ENCODE measurements at places on chromosomes 7 and 10.

- DNase-seq, result peak; percentile 6
These were observed 41.4 kb upstream of the GHITM start for GRCh38 chr10:84097787-84098353.

- DNase-seq, result no peak
These were observed 50.5 kb downstream of the CPVL start for GRCh38 chr7:29095631-29096445.

- peak; percentile 26 for DNase-seq
These were observed 197.1 kb downstream of the DOCK4 start for GRCh38 chr7:112009081-112009480.

DNA sequence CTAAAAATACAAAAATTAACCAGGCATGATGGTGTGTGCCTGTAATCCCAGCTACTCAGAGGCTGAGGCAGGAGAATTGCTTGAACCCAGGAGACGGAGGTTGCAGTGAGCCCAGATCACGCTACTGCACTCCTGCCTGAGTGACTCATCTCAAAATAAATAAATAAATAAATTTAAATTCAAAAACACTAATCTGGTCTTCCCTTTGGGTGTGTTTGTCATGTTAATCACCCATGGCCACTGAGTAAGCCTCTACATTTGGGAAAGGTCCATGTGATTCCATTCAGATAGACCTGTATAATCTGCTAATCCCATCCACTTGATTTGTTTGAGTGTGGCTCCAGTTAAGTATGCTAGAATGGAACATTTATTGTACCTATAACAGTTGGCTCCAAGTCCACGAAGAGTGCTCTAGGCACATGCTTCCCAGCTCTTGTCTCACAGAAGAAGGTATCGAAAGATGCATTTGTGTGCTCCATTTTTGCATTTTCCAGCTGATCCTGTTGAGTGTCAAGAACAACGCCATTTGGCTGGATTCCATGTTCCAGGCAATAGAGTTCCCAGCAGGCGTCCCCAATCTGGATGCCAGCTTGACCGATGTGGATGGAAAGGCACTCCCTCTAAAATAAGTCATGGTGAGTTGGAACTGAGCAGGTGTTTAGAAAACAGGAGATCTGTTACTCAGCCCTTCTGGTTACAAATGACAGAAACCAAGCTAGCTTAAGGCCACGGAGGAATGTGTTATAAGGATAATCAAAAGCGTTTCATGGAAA lies 4.0 kb downstream of the TUBAL3 start:
- no peak for DNase-seq

DNA sequence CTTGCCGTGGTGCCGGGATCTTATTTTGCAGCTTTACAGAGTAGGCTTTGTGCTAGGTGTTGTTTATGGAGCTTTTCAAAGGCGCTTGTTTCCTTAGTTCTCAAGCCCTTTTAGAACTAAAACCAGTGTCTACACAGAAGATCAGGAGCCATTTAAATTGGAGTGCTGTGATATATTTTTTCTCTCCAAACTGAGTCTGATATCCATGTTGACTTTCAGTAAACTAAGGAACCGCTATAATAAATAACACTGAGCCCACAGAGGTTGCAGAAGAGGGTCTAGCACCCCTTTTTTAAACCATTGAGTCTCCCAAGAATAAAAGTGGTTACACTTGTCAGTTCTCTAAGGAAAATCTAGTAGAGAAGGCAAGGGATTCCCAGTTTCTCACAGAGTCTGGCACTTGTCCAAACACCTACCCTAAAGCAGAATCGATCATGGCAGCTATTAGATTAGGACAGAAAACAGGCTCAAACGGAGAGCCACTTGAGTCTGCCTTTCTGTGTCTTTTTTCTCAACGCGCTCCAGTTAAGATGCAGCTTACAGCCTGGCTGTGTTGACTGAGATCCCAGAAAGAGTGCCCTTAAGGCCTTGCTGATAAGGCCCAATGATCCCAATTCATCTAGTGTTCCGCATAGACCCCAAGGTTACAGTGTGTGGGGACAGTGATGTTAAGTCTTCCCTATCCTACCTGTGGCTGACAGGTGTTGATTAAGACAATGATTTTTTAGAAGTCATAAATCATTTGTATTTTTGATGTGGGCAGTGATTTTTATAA lies 804 bp downstream of the TMEM106B start:
- peak; percentile 8 for DNase-seq

GRCh38 chr7:12415072-12415471 lies 11.4 kb upstream of the VWDE start:
- DNase-seq, result no peak

GRCh38 chr10:102565793-102566192 lies 62.0 kb downstream of the SUFU start:
- no peak for DNase-seq

- DNase-seq, result no peak
These were observed 32.4 kb downstream of the ITIH5 start for GRCh38 chr10:7634142-7634894.
